Panc1 (cell line): ENCODE measurements at places on chromosomes 11 and 22.

DNA sequence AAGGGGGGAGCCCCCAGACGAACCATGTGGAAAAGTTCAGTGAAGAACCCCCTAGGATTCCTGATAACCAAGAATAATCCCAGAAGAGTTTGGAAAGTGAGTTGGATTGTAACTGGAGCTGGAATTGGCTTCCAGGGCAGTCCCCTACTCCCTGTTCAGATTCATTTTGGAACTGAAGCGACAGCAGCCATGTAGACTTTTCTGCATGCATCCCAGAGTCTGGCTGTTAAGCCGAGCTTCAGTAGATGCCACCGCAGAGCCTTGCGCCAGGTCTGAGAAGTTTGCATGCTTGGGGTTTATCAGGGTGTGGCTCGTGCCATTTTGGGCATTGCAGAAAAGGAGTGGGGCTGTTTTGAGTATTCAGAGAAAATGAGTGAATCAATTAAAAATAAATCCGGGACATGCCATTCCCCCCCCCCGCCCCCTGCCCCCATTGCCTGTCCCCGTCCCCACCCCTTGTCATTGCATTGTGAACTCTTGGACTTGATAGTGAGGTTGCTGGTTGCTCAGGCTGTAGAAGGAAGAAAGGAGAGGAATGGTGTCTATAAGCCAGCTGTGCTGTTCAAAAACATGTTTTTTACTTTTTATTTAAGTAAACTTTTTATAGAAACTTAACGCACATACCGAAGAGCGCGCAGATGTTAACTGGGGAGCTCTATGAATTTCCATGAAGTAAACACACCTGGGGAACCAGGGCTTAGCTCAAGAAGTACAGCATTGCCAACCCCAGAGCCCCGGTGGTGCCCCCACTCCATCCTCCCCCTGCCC lies 71.2 kb downstream of the LDLRAD3 start:
- no peak for DNase-seq

DNA sequence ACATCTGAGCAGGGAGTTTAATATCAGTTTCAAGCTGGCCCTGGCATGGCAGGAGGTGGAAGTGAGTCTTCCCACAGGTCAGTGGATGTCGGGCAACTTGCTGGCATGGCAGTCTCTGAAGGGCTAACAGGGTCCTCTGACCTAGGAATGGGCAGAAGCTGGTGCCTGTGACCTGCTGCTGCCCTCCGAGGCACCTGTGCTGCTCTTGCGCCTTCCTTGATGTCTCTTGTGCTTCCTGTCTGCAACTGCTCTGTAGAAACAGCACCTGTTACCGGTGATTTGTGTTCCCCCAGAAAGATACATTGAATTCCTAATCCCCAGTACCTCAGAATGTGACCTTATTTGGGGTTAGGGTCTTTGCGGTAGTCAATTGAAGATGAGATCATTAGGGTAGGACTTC lies 110.3 kb downstream of the RPS6KA4 start:
- DNase-seq, result no peak

DNA sequence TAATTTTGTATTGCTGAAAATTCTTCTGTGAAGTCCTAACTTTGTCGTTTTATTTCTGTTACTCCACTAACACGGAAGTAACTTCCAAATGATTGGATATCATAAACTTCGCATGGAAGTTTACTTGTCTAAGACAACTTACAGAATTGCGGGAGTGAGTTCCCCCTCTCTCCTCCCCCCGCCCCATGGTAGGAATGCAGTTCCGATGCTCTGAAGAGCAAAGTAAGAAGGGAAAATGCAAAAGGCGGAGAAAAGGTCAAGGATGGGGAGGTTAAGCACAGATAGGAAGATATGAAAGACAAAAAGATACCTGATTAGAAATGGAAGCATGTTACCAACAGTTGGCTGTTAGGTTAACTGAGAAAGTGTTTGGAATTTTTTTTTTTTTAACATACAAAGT lies 1.3 kb downstream of the EIF3M start:
- no peak for DNase-seq

DNA sequence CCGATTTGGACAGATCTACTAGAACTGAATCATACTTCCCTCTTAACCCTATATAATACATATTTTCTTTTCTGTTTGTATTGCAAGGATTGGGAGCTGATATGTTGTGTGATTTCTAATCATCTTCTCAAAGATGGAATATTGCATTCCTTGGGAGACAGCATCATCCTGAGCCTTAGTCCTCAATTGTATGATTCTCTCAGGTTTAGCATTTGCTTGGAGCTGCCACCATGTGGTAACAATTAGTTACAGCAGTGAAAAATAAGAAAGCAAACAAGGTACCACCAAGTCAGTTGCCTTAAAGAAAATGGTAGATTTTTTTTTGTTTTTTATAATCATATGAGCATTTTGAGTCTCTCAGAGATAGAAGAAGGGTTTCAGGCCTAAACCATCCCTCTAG lies 11.9 kb downstream of the SNX19 start:
- no peak for DNase-seq

DNA sequence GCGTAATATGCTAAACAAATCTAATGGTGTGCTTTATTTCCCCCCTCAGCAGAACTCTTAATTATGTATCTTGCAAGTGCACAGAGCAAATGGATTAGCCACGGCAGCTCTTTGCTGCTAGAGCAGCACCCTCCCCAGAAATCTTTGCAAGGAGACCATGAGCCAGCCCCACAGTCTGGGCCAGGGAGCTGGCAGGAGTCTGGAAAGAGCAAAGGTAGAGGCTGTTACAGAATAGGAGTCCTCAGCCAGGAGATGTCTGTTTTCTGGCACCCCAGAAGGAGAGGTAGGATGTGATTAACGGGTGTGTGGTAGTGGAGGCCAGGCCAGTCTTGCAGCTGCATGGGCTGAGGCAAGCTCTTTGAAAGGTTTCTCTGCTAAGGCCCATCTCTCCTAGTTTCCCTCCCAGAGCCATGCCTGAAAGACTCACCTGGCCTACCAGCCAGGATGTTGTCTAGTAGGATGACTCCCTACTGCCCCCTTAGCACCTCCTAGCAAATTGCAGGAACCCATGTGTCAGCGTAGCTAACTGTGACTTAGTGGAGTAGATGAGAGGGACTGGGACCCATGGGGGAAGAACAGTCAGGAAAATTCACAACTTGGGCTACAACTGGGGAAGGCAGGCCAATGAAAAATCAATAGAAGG lies 557.2 kb downstream of the BUD13 start:
- DNase-seq, result no peak

DNA sequence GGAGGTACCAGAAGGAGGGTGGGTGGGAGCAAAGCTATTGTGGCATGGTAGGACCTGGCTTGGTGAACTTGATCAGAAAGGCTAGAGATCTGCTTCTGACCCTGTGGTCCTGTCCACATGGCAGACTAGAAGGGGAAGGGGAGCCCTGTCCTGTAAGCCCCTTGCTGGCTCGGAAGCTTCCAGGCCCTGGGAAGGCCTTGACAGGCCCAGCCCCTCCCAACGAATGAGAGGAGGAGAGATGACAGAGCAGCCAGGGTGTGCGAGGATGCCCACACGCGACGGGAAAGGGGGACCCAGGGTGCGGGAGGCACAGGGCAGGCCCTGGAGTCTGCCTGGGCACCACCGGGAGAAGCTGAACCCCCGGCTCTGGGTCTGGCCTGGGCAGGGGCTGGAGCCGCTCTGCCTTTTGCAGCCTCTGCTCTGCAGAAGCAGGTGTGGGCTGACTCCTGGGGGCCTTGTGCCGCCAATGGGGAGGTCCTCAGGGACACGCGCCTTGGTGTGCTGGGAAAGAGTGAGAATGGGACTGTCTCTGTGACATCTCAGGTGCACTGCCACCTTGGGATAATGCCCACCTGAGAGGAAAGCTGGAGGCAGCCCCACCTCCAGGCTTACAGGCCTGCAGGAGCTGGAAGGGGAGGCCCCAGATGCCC lies 1447.5 kb downstream of the BRD1 start:
- DNase-seq, result no peak

DNA sequence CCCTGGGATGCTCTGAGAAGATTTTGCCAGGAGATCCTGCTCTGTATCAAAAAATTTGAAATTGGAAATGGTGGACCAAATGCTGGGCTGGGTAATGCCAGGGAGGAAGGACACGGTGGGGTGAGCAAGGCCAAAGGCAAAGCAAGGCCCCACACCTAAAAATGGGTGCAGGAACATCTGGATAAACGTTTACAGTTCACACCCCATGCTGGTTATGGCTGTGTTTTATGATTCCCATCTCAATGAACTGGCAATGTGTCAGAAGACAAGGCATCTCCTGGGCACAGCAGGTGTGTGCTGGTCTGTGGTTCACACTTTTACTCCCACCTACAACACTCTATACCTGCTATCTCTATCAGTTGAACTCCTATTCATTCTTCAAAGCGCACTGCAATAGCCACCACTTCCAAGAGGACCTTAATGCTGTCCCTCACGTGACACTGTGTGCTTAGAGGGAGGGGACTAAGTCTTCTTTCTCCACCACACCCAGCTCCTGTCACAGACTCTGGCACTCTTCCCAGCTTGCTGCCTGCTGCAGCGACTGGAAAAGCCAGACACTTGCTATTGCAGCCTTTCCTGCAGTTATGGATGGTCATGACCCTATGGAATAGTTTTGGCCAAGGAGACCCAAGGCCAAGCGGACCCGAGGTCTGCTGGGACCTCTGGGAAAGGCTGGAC lies 277.5 kb downstream of the CTTN start:
- DNase-seq, result no peak

GRCh38 chr11:72525466-72525865 lies 91.1 kb upstream of the CLPB start:
- DNase-seq, result no peak

DNA sequence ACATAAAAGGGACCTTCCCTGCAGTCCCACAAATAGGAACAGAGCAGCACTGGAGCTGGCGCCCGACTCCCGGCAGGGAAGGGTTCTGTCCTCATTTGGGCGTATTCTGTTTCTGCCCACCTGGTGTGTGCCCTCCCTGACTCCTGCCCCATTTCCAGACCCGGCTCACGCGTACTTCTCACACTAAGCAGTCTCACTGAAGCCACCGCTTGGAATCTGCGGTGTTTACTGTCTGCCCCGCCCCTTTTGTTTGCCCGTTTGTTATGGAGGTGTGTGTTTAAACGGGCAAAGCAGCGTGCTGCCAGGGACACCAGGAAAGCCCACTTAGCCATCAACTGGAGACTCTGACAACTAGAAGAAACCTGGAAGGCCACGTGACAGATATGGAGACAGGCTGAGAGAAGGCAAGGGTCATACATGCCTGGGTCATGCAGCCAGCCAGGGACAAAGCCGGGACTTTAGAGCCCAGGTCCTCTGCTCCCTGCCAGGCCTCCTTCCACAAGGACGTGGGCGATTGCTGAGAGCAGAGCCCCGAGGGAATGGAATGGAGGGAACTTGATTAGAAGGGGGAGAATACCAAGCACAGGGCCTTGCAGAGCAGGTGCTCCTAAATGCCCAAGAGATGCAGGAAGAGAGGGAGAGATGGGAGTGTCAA lies 8.7 kb upstream of the EFCAB6 start:
- DNase-seq, result no peak

DNA sequence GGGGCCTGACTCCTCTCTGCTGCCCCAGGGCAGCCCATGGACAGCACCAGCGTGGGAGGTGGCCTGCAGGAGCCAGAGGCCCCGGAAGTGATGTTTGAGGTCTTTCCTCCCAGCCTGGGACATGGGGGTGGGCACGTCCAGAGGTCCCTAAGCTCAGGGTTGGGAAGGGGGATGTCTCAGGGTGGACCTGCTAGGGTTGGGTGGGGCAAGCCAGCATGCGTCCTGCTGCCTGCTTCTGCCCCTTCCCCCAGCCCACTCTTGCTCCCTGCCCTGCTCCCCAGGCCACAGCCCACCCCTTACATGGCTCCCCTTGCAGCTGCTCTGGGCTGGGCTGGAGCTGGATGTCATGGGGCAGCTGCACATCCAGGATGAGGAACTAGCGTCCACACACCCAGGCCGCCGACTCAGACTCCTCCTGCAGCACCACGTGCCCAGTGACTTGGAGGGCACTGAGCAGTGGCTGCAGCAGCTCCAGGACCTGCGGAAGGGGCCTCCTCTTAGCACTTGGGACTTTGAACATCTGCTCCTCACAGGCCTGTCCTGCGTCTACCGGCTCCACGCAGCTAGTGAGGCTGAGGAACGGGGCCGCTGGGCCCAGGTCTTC lies 1.3 kb downstream of the FAM180B start:
- DNase-seq, result no peak

- DNase-seq, result no peak
These were observed at the start of gene CHST1 for GRCh38 chr11:45665206-45665932. CHST1 (minus strand) TSS chr11:45665622; CDS start chr11:45650923, 14,699 bp downstream.

DNA sequence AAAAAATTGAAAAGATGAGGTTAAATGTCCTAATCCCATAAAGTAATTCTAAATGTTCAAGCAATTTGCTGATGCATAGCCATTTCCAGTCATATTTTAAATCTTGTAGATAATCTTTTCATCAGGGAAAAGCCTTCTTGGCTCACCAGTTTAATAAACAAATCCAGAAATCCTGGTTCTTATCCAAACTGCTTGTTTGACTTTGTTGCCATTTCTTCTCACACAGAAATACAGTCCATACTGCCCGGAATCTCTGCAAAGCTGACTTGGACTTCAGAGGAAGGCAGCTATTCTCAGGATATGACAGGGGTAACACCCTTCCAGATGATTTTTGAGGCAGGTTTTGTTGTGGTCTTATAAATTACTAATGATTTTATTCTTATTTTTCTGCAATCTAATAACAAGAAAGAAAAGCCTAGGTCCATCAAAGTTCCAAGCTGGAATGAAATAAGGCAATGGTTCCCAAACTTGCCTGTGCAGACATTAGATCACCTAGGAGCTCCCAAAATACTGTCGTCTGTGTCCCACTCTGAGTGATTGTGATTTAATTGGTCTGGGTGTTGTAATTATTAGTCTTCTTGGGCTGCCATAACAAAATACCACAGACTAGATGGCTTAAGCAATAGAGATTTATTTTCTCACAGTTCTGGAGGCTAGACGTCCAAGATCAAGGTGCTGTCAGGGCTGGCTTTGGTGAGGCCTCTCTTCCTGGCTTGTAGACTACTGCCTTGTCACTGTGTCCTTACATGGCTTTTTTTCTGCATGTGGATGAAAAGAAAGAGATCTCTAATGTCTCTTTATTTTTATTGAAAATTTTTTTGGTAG lies 55.1 kb upstream of the RCE1 start:
- no peak for DNase-seq

- DNase-seq, result no peak
These were observed 3.6 kb downstream of the TCIRG1 start for GRCh38 chr11:68042219-68043028.

DNA sequence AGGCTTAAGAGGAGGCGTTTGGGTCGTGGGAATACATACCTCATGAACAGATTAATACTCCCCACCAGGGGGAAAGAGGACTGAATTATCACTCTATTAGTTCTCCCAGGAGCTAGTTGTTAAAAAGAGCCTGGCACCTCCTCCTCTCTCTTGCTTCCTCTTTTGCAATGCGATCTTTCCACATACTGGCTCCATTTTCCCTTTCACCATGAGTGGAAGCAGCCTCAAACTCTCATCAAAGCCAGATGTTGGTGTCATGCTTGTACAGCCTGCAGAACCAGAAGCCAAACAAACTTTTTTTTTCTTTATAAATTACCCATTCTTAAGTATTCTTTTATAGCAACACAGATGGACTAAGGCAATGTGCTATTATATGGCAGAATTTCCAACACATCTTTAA lies 258.5 kb downstream of the FAM76B start:
- no peak for DNase-seq

GRCh38 chr11:80846442-80846841 lies 1405.6 kb upstream of the TENM4 start:
- no peak for DNase-seq

GRCh38 chr11:93773045-93773477 lies 11.0 kb upstream of the MED17 start:
- no peak for DNase-seq
